CD4-positive, alpha-beta T cell treated with Interleukin-15 for 4 hours (primary cell): ENCODE measurements at places on chromosomes 7 and 10.

DNA sequence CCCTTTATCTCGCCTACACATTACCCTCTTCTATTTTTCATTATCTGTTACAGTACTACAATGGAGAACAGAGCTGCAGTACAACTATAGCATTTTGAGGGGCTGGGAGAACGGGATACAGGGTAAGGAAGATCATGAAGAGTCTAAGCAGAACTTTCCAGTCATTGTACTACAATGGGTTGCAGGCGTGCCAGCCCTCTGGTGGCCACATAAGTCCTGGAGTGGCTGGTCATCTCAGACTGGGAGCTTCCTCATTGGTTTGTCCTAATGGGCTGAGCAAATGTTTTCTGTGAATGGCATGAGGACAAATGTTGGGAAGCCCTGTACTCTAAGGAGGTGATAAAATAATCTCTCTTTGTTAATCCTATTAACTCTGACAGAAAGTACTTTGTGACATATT is 33.0 kb downstream of the TMEM106B start:
- no peak for DNase-seq

GRCh38 chr7:150989456-150989855 is 1.4 kb upstream of the NOS3 start:
- no peak for DNase-seq

DNA sequence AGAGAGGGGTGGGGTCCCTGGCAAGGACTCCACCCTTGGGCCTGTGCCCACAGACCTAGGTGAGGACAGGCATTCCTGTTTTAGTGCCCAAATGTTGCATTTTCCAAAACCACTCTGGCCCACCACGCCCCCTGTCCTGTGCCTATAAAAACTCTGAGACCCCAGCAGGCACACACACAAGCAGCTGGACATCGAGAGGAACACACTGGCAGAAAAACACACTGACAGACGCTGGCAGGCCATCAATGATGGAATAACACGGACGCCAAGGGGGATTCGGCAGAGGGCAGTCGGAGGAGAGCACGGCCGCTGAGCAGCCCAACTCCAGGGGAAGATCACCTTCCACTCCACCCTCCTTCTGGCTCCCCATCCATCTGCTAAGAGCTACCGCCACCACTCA is 386.9 kb upstream of the AUTS2 start:
- no peak for DNase-seq

DNA sequence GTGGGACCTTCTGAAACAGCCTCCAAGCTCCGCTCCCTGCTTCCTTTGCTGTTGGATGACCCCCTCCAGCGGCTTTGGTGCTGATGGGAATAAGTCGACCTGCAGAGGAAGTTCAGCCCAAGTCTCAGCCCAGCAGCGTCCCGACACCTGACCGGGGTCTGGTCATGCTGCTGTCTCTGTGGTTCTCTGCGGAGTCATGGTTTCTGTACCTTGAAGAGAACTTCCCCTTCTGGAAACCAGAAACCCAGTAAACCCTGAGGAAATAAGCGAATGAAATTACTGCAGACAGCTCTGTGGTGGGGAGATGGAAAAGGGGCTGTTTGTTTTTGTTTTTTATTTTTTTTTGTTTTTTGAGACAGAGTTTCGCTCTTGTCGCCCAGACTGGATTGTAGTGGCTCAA is 18.3 kb upstream of the ZNF12 start:
- no peak for DNase-seq

DNA sequence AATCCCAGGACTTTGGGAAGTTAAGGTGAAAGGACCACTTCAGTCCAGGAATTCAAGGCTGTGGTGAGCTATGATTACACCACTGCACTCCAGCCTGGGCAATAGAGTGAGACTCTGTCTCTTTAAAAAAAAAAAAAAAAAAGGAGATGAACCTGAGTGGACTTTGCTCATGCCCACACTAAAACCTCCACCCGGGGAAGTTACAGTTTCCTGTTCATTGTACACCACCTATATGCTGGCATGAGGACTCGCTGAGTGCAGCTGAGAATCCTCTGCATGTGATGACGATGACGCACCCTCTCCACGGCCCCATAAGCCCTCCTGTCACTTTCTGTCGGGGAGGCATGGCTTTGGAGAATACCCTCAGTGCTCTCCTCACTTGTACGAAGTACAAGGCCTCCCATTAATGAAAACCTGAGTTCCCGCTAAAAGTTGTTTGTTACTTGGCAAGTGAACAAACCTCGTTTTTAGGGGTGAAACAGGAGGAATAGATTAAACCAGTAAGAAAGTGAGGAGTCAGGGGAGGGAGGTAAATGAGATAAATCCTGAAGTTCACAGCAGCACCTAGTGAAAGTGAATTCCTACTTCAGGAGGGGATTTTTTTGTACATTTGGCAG is 15.9 kb downstream of the TMEM176B start:
- no peak for DNase-seq

- no peak for DNase-seq
Measured at GRCh38 chr10:133326745-133327650, 9.7 kb downstream of the CALY start.

DNA sequence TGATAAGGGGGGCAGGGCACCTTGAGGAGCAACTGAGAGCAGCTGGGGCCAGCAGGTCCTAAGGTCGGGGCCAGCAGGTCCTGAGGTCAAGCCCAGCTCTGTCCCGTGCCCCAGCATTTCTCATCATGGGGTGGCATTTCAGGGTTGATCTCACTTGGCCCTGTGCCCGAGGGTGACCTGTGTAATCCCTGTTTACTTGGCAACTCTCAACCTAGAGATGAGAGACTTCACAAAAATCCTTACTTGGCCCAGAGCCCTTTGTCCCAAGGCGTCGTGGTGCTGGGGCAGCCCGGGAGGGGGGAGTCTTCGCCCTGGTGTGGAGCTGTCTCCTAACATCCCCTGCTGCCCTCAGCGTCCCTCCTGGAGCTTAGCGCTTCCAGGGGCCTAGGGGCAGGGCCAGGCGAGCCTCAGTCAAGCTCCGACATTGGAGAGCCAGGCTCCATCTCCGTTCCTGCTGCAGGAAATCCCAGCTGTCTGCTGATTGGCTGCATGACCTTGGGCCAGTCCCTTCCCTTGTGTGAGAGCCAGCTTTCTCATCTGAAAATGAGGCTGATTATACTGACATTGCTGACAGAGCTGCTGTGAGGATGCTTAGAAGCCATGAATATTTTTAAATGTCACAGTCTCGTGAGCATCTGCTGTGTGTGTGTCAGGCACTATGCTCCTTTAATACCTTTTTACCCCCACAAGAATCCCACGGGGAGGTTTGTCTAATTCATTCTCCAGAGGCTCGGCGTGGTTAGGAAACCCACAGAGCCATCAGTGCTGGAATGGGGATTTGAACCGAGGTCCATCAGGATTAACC is 94.3 kb downstream of the ZMIZ1 start:
- no peak for DNase-seq

- no peak for DNase-seq
Measured at GRCh38 chr10:60384011-60384410, 5.7 kb downstream of the ANK3 start.

DNA sequence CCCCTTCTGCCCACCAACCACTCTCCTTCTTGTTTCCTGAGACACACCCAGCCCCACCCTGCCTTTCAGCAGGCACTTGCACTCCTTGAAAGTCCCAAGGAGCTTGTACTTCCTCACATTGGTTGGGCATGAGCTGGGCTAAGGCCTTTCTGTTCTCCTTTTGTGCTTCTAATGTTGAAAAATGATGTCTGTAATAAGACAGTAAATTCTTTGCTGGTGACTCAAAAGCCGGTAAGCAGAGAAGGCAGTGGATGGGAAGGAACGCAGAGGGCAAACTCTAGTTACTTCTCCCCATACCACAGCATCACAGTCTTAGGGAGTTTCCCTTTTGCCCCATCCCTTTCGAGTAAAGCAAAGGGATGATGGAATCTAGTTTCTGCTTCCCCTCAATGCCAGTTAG is 185.6 kb downstream of the PLXNA4 start:
- no peak for DNase-seq

GRCh38 chr7:105016068-105016708 is 2.2 kb downstream of the KMT2E start:
- no peak for DNase-seq

DNA sequence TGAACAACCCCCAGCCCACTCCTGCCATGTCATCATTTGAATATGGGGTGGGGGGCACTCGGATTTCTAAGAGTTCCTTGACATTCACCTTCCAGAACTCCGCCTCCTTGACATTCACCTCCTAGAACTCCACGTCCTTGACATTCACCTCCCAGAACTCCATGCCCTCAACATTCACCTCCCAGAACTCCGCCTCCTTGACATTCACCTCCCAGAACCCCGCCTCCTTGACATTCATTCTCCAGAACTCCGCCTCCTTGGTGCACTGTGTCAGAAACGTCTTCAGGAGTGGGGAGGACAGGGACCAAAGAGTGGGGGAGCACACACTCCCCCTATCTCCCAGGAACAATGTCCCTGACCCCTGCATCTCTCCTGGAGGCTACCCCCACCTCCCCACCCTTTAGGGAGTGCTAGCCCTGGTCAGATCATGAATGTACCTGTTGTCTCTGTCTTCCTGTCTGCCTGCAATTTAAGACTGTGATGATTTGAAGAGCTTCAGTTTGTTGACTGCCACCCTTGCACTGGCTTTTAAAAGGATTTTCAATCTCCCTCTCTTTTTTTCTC is 110.1 kb downstream of the NPTX2 start:
- no peak for DNase-seq

GRCh38 chr7:111414374-111414773 is 147.9 kb downstream of the IMMP2L start:
- DNase-seq = no peak

GRCh38 chr10:60142736-60143135 is 236.4 kb upstream of the CCDC6 start:
- no peak for DNase-seq

- peak; percentile 43 for DNase-seq
Measured at GRCh38 chr7:114922026-114922651, at the start of gene MDFIC. MDFIC (plus strand) TSS chr7:114922094; CDS start chr7:114923034, 940 bp downstream.

DNA sequence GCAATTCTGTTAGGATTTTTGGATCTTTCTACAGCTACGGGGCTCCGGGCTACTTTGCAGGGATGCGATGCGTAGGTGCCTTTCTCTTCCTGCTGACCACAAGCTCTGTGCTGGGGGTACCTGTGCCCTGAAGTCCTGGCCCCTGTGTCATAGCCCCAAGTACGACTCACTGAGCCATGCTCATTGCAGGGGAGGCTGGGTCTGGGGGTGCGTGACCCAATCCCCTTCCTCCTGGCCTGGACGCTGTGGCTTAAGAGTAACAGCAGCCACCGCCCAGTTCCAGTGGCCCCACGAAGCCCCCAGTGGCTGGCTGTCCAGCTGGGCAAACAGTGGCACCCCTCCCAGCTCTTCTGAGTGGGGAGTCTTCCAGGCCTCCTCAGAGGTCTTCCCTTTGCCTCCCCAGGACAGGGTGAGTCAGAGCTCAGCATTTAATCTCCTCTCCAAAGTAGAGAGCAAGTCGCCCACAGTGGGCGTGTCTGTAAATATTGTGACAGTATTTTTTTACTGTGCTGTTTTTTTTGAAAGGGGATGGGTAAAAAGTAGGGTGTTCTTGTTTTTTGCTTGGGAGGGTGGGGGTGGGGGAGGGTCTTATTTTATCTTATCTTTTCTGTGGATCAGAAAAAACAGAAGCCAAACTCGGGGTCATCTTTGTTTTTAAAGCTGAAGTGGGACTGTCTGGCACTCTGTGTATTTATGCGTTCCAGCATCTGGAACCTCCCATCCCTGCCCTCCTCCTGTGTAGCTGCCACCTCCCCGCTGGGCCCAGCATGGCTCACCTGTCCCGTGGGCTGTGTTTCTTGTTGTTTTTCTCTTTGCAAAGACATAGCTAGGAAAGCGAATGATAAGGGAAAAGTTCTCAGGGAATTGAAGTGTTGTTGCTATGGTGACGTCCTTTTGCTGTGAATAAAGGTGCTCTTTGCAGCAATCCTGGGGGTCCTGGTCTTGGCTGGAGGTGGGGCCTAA is 8.2 kb downstream of the LFNG start:
- DNase-seq = peak; percentile 73

GRCh38 chr10:133024704-133025557 is 62.8 kb upstream of the ADGRA1 start:
- DNase-seq = no peak

DNA sequence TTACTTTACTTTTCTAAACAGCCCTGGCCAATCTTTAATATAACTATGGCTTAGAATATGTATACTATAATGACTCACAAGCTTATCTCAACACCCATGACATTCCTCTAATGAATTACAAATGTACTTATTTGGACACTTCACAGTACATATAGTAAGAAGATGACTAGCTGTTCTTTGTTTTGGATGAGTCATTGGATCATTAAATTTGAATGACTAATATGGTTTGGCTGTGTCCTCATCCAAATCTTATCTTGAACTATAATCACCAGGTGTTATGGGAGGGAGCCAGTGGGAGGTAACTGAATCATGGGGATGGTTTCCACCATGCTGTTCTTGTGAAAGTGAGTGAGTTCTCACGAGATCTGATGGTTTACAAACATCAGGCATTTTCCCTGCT is 807.5 kb upstream of the SORCS1 start:
- no peak for DNase-seq

GRCh38 chr7:96212474-96212873 is 109.4 kb downstream of the SLC25A13 start:
- DNase-seq = no peak

GRCh38 chr7:146002431-146003078 is 114.0 kb upstream of the CNTNAP2 start:
- DNase-seq = no peak

- DNase-seq = peak; percentile 73
Measured at GRCh38 chr7:151172273-151173141, 5.0 kb upstream of the GBX1 start.

DNA sequence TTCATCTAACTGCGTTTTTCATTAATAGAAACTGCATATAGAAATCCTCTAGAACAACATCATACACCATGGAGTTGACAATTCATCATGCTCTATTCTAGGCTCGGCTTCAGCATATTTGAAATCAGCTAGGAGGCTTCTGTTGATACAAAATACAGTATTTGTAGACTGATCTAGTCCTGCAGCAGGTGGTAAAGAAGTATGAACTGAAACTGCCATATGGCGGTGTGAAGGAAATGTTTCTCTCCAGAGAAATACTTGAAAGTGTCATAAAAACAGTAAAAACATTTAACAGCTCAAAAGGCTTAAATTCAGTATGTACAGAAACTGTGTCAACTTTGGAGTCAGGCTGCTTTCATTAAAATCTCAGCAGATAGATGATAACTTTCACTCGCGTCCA is 32.0 kb upstream of the MYO3A start:
- DNase-seq = no peak

DNA sequence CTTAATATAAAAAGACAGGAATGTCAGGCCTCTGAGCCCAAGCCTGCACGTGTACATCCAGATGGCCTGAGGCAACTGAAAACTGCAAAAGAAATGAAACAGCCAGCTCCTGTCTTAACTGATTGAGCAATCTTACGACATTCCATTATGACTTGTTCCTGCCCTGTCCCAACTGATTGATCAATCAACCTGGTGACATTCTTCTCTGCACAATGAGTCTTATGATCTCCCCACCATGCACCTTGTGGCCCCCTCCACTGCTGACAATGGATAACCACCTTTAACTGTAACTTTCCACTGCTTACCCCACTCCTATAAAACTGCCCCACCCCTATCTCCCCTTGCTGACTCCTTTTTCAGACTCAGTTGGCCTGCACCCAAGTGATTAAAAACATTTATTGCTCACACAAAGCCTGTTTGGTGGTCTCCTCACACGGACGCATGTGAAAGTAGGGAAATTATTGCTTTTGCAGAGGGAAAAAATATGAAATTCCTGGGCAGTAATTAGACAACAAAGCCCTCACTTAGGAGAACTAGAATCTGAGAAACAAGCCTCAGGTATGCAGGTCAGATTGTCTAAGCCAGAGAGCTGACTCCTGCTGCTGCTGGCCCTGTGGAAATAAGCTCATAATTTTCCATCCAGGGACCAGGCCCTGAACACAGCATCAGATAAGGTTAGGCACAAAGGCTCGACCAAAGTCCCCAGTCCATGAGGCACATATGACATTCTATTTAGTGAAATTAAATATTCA is 5.3 kb downstream of the CYP3A7 start:
- DNase-seq = no peak
